Kidney tubule cell (primary cell): ENCODE measurements at places on chromosomes 6 and 20.

DNA sequence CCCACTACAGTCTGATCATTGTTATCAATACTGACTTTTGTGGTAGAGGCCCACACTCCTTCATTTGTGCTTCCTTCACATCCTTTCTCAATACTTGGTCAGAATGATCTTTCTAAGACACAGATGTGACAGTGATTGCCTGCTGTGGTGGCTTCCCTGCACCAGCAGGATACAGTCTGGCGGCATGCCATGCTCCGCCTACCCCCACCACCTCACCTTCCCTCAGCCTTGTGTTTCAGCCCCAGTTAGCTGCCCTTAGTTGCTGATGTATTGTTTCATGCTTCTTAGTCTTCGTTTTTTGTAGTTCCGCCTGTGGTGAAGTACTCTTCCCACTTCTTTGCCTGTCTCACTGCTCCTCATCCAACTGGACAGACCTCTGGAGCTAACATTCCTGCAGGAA lies 10.9 kb downstream of the LRRC1 start:
- peak; percentile 26 for DNase-seq

DNA sequence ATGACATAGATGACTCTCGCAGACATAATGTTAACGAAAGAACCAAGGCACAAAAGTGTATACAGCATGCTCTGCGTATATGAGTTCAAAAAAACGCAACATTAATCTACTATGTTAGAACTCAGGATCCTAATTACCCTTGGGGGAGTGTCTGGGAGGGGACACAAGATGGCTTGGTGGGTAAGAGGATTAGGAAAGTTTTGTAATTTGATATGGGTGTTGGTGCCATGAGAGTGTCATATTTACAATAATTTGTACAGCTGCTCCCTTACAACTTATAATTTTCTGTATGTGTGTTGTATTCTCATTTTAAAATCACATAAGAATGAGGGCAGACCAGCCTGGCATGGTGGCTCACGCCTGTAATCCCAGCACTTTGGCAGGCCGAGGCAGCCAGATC lies 38.6 kb downstream of the TFEB start:
- DNase-seq = no peak

DNA sequence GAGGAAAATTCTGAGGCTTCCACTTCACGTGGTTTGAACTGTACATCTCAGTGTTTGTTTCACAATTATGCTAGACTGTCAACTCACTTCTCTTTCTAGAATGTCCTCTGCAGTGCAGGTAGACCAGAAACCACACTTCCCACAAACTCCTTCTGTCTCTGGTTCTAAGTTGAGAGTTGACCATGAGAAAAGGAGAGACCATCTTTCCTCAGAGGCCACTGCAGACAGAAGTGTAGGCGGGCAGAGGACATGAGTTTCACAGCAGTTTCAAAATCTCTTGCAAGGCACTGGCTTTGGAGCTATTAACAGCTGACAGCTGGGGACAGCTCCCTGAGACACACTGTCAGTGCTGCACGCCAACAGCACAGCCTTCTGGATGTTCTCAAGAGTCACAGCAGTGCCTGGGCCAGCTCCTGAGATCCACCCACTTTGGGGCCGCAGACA lies 55.4 kb upstream of the MOXD1 start:
- DNase-seq = no peak

DNA sequence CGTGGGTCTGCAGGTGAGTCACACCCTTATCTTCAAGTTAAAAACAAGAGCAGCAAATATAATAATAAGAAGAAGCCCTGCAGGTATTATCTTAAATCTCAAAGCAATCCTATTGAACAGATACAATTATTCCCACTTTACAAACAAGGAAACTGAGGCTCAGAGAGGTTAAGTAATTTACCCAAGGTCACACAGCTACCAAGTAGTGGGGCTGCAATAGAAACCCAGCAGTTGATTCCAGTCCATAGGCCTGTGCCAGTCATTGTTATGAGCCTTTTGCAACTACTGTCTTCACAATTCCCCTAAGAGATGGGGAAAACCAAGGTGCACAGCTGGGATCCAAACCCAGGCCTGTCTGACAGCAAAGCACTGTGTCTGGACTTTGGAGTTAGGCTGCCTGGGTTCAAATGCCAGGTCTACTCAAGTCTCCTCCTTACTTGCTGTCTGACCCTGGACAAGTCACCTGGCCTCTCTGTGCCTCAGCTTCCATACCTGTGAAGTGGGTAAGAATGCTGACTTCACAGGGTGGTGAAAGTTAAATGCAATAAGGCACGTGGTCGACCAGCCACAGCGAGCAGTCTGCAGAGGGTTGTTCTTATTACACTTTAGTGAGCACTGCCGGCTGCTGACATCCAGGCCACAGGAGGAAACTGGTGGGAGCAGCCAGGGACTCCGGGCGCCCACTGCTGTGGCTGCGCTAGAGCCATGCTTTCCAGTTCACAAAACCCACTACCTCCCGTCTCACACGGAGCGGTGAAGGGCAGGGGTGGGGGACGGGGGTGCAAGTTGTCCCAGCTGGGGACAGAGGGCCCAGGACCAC lies 6.1 kb downstream of the MYL9 start:
- DNase-seq = no peak

DNA sequence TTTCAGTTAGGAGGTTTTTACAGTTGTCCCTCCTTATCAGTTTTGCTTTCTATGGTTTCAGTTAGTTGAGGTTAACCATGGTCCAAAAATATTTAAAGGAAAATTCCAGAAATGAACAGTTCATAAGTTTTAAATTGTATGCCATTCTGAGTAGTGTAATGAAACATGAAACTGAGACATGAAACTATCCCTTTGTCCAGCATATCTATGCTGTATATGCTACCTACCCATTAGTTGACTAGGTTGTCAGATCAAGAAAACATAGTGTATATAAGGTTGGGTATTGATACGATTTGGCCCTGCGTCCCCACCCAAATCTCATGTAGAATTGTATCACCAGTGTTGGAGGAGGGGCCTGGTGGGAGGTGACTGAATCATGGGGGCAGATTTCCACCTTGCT lies 39.1 kb downstream of the VGLL2 start:
- no peak for DNase-seq
